ENCODE measurements at places on chromosomes 7 and 10.

- DNase-seq = no peak
Observed at GRCh38 chr10:13165177-13165576, 3.8 kb downstream of the MCM10 start.

- DNase-seq = no peak
Observed at GRCh38 chr7:131502810-131503508, 53.5 kb downstream of the PODXL start.

- DNase-seq = no peak
Observed at GRCh38 chr10:66786709-66787108, 139.1 kb upstream of the LRRTM3 start.

GRCh38 chr10:4296161-4296560, 511.2 kb upstream of the KLF6 start:
- no peak for DNase-seq

GRCh38 chr7:158611541-158611940, 23.9 kb upstream of the PTPRN2 start:
- DNase-seq = no peak

DNA sequence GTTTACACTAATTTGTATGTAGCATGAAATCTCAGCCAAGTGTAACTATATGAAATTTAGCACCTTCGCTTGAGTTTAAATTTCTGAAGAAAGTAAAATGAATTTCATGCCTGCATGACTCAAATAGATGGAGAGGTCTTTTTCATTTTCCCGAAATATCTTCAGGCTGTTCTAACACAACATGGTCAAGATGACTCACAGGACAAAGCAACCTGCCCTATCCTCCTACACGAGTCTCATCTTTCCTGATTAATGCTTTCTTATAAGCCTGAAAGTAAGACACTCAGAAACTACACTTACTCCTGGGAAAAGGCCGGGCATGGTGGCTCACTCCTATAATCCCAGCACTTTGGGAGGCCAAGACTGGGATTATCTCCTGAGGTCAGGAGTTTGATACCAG, 41.2 kb downstream of the CH25H start:
- DNase-seq = no peak

DNA sequence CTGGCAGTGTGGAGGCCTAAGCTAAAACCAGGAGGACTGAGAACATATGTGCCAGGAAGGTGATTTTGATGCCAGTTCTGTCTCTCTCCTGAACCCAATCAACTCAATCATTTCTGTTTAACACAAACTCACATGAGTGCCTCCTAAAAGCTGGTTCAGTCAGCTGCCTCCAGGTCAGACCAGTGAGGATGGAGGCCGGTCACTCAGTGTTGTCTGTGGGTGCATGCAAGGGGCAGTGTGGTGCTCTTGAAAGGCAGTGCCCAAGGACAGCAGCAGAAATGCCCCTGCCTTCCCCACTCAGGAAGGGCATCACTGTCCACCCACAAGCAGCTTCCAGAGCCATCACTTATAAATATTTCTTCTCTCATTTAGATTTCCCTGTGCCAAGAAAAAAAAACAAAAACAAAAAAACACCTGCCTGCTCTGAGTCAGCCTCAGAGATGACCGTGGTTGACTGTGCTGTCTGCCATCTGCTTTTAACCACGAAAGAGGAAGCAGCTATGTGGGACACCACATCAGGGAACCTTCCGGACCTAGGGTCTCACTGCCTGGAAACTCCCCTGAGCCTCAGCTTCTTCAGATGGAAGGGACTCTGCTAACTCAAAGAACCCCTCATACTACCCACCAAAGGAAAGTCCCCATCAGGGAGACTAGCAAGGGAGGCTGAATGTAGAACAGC, 39.1 kb downstream of the VOPP1 start:
- no peak for DNase-seq

GRCh38 chr10:70481831-70482530, 3.4 kb downstream of the PALD1 start:
- DNase-seq = no peak

DNA sequence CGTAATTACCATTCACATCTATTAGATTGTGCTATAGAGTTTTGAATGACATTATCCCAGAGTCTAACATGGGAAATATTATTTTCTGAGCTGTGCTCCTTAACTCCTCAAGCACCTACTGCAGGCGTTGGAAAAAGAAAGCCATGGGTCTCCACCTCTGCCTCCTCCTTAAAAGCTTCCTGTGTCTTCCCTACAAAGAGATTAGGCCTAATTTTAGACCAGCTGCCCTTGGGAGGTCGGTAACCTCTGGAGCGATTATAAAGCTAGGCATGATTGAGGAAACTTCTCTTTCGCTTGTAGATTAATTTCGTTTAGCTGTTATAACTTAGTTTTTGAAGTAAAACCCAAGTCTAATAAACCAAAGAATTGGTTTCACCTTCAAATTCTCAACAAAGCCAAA, 75.2 kb downstream of the PLXDC2 start:
- no peak for DNase-seq

DNA sequence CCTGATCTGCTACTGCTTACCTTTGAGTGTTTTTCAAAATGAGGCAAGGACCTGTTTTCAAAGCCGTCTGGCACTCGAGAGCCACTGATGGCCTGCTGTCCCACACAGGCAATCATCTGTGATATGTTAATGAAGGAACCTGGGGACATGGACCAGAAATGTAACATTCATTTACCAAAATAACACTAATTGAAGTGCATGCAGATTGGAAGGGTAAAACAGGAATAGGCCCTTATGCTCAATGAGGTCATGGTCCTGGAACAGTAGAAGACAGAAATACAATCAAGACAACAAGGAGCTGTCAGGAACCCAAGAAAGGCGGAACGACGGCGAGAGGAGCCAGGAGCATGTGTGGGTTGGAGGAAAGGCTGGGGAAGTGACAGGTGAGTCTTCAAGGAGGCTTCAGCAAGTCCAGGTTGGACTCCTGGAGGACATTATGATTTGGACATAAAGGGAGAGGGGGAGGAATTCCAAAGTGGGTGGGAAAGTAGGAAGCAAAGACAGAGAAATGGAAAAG, 28.3 kb downstream of the POLR3A start:
- no peak for DNase-seq

DNA sequence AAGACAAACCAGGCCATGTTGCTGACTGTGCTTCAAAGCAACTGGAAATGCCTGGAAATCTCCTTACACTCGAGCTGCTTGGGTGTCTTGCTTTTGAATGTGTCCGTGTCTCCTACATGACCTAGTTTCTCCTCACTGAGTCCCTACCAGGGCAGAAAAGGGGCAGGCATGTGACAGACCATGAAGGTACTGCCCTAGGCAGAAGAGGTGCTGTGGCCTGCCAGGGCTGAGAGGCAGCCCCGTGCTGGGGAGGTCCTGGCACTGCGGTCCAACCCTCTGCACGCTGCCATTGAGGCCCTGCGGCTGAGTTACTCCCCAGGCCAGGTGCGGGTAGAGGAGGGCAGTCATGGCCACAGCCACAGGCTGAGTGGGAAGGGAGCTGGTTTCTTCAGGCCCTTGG, 159.3 kb downstream of the LYZL1 start:
- DNase-seq = no peak

DNA sequence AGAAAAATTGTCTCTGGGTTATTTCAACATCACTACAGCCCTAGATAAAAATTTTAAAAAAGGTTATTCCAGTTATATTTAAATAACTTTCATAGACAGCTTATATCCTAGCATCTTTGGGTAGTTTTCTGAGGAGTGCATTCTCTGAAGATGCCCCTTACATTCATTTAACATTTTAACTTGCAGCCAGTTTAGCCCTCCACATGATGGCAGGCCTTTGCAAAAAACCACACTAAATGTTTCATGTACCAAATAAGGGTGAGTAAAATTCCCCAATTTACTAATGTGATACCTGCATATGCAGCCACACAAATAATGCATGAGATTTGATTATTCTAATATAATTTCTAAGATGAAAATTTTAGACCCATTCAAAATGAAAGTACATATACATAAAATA, 108.4 kb upstream of the ZWINT start:
- no peak for DNase-seq
